Testis (tissue), 5 donors: ENCODE measurements at places on chromosomes 5 and 9.
A peak's percentile ranks its signal among the peaks of the same experiment; 100 is the strongest.

GRCh38 chr5:68011801-68012200, 203.8 kb upstream of the PIK3R1 start:
- DNase-seq: no peak

GRCh38 chr5:121744577-121744976, 107.1 kb upstream of the FTMT start:
- no peak for DNase-seq

DNA sequence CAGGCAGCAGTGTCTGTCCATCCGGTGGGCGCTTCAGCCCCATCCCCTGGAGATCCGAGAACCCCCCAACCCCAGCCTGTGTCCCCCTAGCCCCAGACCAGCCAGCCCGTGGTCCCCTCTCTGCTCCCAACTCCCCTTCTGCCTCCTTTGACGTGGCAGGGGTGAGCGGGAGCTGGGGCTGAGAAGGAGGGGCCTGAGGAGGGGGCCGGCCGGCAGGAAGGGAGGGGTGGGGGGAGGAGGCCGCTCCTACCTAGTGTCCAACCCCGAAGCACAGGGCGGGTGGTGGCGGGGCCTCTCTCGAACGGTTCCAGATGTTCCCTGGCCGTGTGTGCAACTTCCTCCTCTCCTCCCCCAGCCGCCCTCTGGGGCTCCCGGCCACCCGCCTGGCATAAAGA, 31.0 kb downstream of the GOLGA2 start:
- peak; percentile 68 for DNase-seq

DNA sequence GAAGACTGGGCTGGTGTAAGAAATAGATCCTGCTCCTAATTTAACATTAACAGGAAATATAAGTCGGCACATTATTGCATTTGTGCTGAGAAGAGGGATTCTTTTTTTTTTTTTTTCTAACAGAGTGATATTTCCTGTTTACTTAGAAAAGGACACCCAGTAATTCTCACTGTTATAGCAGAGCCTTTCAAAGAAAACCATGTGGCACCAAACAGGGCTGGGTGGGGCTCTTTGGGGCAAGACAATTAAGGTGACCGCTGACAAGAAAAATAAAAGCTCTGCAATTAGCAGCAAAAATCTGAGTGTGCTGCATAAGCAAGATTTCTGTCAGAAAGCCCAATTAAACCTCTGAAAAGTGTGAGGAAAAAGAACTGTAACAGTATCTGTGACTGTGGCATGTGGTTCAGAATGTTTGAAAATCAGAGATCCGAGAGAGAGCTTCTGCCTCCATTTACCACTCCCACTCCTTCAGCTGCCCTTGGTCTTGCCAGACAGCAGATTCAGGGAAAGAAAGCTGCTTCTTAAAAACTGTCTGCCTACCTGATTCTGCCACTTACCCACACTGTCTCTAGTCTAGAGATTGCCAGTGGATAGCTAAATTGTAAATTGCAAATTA, 77.1 kb upstream of the IQGAP2 start:
- peak; percentile 20 for DNase-seq

GRCh38 chr5:158979749-158980521, 119.8 kb downstream of the EBF1 start:
- peak; percentile 79 for DNase-seq

- peak; percentile 82 for DNase-seq
Measured at GRCh38 chr9:132797861-132798659, 80.0 kb downstream of the AK8 start.

DNA sequence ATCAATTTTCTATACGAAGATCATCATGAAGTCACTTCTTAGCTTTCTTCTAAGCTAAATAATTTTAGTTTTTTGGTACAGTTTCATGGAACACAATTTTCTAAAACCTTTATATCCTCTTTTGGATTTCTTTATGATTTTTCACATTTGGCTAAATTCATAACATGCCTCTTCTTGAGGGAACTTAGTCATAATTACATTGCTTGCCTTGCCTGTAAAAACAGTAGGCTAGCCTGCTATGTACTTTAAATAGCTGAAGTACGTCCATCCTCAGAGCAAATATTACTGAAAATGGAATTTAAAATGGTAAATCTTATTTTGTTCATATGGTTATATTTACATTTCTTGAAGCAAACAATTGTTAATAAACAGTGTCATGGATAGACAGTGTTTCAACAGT, 225.0 kb downstream of the VPS13A start:
- DNase-seq: no peak

- DNase-seq: no peak
Measured at GRCh38 chr5:65326922-65327321, 154.8 kb downstream of the ADAMTS6 start.

GRCh38 chr5:65663804-65664521, 39.1 kb downstream of the SHLD3 start:
- no peak for DNase-seq

DNA sequence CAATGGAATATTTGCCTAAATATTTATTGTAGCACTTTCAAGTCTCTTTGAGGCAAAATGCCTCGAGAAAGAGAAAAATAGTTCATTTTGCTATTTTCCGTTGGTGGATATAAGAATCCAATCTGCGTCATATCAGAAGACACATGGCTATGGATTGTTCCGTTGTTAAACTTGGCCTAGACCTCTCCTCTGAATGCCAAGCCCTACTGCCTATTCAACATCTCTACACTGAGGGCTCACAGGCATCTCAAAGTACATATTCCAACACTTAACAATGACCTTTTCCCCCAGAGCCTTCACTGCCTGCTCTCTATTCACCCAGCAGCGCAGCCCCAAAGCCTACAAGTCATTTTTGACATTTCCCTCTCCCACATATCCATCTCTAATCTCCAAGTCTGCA, 350.1 kb downstream of the GLIS3 start:
- DNase-seq: no peak

GRCh38 chr9:69044240-69045219, 9.0 kb downstream of the FXN start:
- no peak for DNase-seq

DNA sequence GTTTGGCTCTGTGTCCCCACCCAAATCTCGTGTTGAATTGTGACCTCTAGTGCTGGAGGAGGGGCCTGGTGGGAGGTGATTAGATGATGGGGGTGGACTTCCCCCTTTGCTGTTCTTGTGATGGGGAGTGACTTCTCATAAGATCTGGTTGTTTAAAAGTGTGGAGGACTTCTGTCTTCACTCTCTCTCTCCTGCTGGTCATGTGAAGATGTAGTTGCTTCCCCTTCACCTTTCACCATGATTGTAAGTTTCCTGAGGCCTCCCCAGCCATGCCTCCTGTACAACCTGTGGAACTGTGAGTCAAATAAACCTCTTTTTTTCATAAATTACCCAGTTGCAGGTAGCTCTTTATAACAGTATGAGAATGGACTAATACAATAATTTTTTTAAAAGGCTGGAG, 10.6 kb upstream of the MYO10 start:
- DNase-seq: no peak

DNA sequence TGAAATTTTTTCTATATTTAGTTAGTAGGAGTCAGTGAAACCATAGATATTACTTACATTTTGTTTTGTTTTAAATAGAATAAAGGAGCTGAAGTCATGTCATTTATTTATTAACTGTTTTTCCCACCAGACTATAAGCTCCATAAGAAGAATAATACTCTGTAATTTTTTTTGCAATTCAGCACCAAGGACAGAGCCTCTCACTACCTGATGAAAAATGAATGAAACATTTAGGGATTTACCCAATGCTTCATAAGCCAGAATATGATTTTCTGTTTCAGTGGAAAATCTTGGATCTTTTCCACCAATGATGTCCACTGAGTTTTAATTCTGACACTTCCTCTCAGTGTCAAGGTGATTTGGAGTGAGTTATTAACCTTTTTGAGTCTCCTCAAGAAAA, 624.9 kb upstream of the GRAMD2B start:
- DNase-seq: no peak

DNA sequence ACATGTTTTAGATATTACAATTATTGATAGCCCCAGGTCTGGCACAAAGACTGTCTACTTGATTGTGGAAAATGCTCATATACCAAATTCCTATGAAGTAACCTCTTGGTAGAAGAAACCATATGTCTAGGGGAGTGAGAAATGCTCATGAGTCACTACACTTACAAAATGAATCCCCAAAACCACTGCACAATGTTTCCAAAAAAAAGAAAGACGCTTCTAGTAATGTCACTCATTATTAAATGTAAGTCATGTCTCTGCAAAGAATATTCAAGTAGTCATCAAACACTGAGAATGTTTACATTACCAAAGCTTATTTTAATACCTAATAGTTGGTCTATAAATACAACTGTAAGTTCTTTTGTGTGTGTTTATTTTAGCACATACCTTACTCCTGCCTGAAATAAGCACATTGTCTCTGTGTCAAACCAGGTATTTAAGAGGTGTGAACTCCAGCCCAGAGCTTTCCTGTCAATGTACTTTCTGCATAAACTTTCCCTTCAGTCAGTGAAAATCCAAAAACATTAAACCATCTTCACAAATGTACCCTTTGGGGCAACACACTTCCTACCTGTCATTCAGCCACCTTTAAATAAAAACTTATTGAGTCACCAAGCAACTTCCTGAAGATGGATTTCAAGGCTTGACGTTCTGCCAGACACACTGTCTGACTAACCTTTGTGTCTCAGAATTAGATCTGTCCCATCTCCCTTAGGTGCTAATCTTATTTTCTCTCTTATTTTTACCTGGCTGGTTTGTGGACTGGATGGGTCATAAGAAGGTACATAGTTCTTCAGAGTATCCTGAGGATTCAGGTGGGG, 194.0 kb downstream of the NFIB start:
- no peak for DNase-seq

DNA sequence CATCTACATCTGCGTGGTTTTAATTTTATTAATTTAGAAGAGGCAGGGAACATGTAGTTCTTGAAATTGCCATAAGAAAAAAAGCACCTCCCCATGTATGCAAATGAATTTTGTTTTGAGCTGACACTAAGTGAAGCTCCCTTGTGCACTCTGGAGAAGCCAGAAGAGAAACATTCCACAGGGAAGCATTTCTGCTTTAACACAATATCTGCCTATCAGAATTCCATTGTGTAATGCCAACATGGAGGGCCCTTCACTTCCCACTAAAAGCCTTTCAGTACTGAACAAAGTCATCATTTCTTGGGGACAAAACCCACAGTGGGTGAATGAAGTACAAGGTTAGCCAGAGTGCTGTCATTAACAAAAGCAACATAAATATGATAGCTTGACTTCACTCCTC, 59.7 kb downstream of the PRELID2 start:
- no peak for DNase-seq
